Bronchial epithelial cell (primary cell): ENCODE measurements at places on chromosomes 7 and 10.

- no peak for DNase-seq
These were observed 770.9 kb downstream of the TNS3 start for GRCh38 chr7:46810986-46811385.

DNA sequence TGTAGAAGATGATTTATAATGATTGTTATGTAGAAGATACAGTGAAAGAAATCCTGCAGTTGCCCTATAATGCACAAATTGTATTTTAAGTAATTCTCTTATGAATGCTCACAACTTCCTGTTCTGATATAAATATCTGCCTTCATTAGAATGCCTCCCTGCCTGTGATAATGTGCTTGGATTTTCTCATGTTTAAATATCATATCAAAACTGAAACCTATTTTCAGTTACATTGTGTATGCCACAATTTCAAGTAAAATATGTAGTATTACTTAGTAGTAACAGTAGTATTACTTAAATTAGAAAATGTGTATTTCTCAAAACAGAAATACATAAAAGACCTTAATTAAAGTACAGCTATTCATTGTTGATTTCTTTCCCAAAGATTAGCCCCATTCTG is 41.1 kb upstream of the TFEC start:
- DNase-seq = no peak

DNA sequence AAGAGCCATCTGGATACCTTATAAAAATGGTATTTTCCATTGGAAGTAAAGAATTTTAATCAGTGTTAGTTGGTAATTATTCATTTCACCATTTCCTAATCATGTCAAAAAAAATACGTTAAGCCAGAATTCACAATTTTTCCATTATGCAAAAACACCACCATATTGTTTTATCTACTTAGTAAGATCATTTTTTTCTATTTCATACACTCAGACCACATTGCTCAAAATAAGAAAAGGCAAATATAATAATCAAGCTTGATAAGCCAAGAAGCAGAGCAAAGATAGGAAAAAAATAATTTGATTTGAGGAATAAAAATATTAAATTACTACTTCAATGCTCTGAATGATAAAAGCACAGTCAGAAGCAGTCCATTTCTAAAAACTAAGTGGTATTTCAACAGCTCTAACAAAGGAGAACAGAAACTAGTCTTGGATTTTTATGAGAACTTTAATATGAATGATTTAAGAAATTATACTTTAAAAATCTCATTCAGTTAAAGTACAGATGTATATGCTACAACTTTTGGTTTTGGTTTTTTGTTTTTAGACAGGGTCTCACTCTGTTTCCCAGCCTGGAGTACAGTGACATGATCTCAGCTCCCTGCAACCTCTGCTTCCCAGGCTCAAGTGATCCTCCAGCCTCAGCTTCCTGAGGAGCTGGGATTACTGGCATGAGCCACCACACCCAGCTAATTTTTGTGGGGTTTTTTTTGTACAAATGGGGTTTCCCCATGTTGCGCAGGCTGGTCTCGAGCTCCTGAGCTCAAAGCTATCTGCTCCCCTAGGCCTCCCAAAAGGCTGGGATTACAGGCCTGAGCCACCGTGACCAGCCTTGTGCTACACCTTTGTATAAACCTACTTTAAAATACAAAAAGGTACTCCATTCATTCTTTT is 46.6 kb downstream of the LRRN3 start:
- peak; percentile 35 for DNase-seq

GRCh38 chr7:94056796-94057207 is 52.6 kb upstream of the BET1 start:
- peak; percentile 99 for DNase-seq

GRCh38 chr10:125144693-125145623 is 15.4 kb downstream of the CTBP2 start:
- peak; percentile 59 for DNase-seq
